Spinal cord (tissue), 10 donors: ENCODE measurements at places on chromosomes 7 and 10.
A peak's percentile ranks its signal among the peaks of the same experiment; 100 is the strongest.

DNA sequence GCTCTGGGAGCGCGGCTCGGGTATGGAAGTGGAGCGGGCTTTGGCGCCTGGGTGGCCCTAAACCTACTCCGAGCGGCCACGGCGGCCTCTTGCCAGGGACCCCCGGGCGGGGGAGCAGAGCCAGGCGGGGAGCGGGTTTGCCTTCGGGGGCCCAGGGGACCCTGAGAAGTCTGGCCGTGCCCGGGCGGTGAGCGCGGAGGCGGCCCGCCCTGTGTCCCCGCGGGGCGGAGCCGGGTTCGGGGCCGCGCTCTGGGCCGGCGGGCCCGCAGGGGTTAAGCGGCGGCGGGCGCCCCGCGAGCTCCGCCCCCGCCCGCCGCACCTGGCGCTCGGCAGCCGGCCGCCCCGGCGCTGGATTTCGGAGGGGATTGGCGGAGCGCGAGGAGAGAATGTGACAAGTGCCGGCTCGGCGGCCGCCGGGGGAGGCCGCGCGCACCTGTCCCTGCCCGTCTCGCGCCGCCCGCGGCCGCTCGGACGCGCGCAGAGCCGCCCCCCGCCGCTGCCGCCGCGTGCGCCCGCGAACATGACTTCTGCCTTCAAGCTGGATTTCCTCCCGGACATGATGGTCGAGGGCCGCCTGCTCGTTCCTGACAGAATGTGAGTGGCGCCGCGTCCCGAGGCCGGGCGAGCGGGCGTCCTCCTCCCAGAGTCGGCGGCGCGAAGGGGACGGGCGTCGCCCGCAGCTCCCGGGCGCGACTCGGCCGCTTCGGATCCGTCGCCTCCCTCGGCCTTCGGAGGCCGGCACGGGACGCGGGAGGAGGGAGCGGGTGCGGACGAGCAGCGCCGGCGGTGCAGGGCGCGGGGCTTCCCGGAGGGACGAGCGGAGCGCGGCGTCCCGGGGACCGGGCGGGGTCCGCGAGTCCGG lies at the start of gene CELF2:
CELF2 (plus strand) TSS at position 303 of the 862 bp plus-strand sequence; CDS start at position 521, 218 bp downstream.
- DNase-seq, result peak; percentile 85

GRCh38 chr10:125035588-125036295 lies 93.8 kb downstream of the ZRANB1 start:
- no peak for DNase-seq

DNA sequence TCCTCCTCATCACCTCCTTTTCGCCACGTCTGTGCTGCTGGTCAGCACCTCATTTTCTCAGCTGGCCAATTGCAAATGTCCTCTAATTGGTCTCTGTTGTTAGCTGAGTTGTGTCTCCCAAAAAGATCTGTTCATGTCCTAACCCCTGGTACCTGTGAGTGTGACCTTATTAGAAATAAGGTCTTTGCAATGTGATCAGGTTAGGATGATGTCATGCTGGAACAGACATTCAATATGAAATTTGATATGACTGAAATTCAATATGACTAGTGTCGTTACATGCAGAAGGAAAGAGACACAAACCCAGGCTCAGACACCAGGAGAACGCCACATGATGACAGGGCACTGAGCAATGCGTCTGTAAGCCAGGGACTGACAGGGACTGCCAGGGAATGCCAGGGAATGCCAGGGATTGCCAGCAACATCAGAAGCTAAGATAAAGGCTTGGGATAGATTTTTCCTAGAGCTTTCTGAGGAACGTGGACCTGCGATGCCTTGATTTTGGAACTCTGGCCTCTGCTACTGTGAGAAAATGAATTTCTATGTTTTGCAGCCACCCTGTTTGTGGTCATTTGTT lies 77.5 kb upstream of the CXCL12 start:
- DNase-seq, result no peak

DNA sequence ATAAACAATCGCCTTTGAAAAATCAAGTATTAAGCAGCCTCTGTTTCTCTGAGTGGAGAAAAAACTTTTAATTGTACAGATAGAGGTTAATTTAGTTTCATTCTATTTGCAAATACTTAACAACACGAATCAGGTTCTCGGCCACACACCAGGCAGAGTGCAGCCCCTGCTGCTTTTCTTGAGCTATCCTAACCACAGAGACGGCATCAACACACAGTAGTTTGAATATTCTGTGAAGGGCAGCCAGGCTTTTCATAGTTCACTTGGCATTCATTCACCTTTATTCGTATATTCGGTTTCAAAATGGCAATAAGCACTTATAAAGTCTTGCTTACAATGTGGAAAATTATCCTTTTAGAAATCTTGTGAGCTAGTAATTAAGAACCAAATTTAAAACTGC lies 5.7 kb downstream of the ADARB2 start:
- no peak for DNase-seq

- peak; percentile 31 for DNase-seq
Observed at GRCh38 chr10:88437411-88437810, 145.7 kb downstream of the RNLS start.
